ENCODE measurements at places on chromosomes 16 and 17.

- peak; percentile 33 for DNase-seq
These were observed 645 bp upstream of the ELMO3 start for GRCh38 chr16:67198238-67198734.

GRCh38 chr17:21371511-21372081 is 4.6 kb upstream of the KCNJ12 start:
- DNase-seq = no peak

- DNase-seq = peak; percentile 65
These were observed 16.6 kb upstream of the CBX8 start for GRCh38 chr17:79813297-79814126.

DNA sequence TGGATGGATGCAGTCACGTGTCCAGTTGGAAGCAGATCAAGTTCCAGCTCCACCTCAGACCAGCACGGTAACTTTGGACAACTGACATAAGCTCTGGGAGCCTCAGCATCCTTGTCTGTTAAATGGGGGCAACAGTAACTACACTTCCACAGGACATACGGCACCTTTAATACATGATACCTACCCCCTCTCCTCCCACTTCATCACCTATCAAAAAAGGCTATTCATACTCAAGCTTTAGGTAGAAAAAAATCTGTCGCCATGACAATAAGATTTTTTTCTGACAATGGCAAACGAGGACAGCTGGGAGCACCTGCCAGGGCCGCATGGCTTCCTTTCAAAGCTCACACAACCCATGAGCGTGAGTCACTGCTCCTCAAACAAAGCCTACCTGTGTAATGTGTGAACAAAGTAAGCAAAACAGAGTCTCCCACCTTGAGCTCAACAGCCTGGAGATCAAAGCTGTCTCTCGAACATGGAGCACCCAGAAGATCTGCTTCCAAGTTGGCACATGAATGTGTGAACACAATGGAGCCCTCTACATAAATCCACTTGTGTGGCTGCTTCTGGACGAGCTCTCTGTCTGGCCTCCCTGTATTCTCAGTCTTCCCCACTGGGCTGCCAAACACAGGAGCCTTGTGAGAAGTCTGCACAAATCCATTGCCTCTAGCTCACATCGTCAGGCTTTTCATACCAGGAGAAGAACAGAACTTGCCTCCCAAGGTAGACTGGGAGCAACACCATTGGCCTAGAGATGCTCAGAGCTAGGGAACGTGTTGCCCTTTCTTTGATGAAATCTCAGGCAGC is 459.7 kb downstream of the SOX9 start:
- peak; percentile 84 for DNase-seq

GRCh38 chr17:5485270-5486205 is at the start of gene DERL2:
Gene DERL2 (minus strand): TSS chr17:5486178. CDS start chr17:5486161, 17 bp downstream.
- DNase-seq = no peak

DNA sequence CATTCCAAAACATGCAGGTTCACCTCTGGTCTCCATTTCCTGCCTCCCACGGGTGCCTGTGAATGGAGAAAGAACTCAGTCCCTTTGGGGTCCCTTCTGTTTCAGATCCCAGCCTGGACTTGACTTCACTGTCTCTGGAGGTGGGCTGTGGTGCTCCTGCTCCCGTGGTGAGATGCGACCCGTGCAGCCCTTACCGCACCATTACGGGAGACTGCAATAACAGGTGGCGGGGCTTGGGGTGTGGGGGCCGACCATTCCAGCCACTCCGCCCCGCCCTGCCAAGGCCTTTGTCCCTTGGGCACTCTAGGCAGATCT is 10.5 kb downstream of the LPO start:
- no peak for DNase-seq
